Fibroblast of upper back skin (primary cell): ENCODE measurements at places on chromosomes 4 and X.

GRCh38 chr4:25818371-25818871, 44.4 kb downstream of the SEL1L3 start:
- DNase-seq: peak; percentile 81

DNA sequence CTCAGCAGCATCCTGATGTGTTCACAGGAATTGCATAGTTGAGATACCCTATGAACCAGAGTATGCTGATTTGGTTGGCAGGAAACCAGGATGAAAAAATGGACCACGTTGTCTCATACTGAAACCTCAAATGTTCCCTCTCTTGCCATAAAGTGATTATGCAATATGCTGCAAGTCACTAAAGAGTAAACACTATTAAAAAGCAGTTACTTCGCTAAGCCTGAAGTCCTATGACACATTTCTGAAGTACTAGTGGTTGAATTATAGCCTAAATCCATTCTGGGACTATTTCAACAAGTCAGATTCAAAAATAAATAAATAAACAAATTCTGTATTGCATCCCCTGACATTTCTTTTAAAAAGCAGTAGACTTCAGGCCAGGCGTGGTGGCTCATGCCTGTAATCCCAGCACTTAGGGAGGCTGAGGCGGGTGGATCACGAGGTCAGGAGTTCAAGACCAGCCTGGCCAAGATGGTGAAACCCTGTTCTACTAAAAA, 106.0 kb upstream of the NAP1L5 start:
- DNase-seq: peak; percentile 93

DNA sequence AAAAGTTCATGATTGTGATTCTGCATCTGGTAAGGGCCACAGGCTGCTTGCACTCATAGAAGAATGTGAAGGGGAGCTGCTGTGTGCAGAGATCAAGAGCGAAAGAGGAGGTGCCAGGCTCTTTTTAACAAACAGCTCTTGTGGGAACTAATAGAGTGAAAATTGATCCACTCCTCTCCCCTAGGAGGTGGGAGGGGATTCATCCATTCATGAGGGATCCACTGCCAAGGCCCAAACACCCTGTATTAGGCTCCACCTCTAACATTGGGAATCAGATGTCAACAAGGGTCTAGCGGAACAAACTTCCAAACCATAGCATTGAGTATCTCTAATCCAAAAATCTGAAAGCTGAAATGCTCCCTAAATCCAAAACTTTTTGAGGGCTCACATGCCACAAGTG, 16.4 kb upstream of the PPID start:
- DNase-seq: no peak

DNA sequence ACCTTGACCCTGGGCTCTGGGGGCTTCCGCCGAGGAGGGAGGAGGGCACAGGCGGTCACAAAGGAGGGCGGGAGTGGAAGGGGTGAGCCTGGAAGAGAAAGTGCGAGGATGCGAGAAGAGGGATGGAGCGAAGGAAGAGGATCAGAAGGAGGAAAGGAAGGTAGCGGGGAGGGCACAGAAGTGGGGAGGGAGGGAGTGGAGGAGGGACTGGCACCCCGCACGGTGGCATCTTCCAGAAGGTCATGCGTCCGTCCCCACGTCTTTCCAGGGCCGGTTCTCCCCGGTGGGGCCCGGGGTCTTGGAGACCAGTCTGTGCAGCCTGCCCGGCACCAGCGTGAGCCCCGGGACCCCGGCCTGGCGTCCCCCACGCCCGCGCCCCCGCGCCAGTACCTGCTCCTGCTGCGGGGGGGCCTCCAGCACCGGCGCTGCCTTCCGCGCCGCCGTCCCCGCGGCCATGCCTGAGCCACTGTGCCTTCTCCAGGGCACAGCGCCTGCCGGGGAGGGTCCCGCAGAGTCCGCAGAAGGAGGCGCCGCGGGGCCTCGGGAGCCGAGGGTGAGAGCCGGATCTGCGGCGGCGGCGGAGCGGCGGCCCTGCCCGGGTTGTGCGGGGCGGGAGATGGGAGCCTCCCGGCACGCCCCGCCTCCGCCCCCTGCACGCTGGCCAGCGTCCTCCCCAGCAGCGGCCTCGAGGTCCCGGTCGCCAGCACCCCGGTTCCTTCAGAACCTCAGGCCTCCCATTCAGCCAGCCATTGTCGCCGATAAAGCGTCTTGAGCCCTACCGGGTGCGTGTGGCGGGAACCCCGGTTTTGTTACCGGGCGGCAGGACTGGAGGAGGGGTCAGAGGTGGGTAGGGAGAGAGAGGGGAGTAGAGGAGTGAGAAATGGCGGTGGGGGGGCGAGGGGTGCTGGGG, at the start of gene RNF175:
Gene RNF175, minus strand, starts transcription at position 618 of the 910 bp plus-strand sequence. Its CDS starts 162 bp downstream, at position 456.
- DNase-seq: no peak

GRCh38 chr4:114272226-114272625, 292.8 kb upstream of the ARSJ start:
- peak; percentile 96 for DNase-seq

DNA sequence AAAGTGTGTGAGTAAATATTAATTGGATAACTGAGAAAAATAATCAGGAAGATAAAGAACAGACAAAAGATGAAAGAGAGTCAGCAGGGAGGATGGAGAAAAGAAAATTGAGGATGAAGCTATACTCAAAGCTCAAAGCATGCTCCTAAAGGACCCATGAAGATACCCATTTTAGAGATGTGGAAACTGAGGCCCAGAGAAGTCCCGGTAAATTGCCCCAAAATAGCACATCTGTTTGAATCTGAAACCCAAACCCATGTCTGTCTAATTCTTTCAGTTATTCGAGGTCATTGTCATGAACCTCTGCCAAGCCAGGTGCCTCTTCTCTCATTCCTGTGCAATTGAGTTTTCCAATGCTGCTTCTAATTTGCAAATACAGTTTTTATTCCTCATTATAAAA, 29.6 kb upstream of the MSX1 start:
- no peak for DNase-seq

- no peak for DNase-seq
Observed at GRCh38 chr4:21041708-21042107, 341.4 kb downstream of the PACRGL start.

DNA sequence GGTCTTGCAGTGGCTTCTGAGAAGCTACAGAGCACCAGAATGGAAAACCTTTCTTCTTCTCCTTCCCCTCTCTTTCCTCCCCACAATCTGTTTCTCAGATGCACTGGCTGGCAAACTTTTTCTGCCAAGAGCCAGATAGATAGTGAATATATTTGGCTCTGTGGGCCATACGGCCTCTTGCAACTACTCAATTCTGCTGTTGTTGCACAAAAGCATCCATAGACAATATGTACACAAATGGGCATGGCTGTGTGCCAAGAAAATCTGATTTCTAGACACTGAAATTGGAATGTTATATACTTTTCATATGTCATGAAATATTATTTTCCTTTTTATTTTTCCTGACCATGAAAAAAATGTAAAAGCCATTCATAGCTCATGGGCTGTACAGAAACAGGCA, 3.1 kb downstream of the PHEX start:
- DNase-seq: no peak

- DNase-seq: no peak
Observed at GRCh38 chrX:151085207-151085606, 91.2 kb upstream of the GPR50 start.

GRCh38 chrX:120697053-120697452, 67.2 kb upstream of the C1GALT1C1 start:
- DNase-seq: no peak

GRCh38 chr4:6943012-6943884, 33.6 kb downstream of the TBC1D14 start:
- DNase-seq: no peak

DNA sequence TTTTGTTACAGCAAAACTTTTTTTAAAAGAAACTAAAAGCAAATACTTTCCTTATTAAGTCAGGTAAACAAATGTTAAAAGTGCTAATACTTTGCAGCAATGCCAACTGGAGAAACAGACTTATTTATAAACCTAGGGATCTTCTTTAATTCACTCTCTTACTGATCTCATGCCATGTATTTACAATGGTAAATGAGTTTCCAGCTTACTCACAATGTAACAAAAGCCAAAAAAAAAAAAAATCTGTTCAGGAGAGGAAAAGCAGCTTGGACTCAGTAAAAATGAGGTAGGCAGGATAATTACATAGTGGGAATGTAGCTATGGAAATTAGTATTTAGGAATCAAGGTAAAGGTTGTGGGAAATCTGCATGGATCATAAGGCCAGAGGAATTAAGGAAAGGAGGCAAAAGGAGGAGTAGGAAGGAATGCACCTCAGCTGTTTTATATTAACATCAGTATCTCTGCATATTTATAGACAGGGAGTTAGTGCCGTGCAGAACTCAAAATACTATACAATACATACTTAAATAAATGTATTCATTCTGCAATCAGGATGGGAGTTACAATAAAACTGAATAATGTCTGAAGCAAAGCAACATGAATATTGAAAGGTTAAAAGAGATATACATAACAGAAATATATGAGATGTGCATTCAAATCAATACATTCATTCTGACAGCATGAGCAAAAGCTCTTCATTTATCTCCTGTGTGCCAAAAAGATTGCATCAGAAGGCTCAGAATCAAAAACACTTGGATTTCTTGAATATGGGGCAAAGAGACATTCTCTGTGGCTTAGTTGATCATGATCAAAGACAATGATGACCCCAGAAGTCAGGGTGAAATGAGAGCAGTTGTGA, 57.9 kb upstream of the ETNPPL start:
- DNase-seq: peak; percentile 68

DNA sequence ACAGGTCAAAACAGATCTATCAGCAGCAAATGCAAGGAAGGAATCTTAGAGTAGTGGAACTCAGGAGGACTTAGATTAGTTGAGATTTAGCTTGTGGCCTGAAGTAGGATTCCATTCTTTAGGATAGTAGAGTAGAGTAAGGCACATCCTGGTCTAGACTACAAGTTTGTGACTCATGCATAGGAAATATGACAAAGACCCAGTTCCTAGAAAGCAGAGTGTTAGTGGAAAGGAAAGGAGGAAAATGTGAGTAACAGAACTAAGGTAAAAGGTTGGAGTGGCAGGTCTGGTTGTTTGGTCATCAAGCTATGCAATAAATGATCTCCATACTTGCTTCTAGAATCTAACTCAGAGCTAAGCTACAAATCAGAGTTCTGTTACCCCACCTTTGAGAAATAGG, 595.0 kb downstream of the ACTRT1 start:
- DNase-seq: no peak

- no peak for DNase-seq
Observed at GRCh38 chrX:24023972-24024669, 2.9 kb downstream of the KLHL15 start.

- peak; percentile 7 for DNase-seq
Observed at GRCh38 chr4:95355021-95355420, 193.8 kb downstream of the UNC5C start.

DNA sequence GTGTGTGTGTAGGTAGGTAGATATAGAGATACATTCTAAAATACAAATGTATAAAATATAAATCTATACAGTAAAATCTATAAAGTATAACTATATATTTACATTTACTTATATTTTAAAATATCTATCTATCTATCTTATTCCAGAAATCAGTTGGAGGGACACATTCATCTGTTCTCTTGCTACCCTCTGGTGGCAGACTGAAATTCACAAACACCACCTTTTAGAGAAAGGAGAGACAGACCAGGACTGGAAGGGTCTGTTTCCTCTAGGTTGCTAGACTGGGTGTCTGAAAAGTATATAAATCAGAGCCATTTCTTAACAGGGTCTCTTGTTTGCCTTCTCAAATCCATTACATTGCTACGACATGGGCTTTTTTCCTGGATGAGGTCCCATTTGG, 343.0 kb downstream of the OPHN1 start:
- DNase-seq: no peak

DNA sequence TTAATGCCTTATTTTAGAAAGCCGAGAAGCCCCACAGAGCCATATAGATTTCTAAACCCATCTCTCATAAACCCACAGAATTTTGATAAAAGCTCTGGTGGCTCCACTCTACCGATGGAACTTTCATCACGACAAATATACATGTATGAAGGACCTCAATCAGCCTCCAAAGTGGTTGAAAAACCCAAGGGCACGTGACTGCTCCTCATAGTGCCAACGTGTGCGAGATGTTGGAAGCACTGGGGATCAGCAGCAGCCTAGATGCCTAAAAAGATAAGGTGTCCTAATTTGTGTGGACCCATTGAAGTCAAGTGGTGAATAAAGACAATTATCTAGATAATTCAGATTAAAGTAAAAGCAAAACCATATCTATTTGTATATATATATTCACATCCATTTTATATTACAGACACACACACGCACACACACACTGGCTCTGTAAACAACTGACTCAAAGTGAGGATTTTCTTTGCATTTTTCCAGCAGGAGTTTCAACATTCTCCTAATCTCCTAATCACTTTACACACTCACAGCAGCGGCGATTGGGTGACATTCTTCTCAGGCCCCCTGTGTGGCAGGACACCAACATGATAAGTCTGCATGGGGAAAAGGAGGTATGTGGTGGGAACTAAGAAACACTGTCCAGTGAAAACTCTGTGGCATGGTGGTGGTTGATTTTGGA, 2.8 kb upstream of the PITX2 start:
- peak; percentile 14 for DNase-seq

DNA sequence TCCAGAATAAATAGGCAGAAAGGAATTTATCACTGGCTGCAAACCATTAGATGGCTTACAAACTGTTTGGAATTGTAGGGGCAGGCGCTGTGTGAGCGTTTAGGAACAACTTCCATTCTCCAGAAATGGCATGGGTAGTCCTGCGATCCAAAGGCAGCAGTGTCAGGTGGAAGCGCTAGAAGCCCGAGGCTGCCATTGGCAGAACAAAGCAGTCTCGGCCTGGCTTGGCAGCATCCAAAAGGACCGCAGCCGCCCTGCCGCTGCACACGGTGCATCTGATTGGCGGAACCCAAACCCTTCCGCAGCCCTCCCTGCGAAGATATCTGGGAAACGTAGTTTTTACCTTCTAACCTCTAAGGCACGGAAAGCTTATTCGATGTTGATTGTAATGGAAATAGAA, 23.6 kb upstream of the YTHDC1 start:
- peak; percentile 78 for DNase-seq

- DNase-seq: no peak
Observed at GRCh38 chr4:153566631-153567150, 100.5 kb downstream of the TMEM131L start.

DNA sequence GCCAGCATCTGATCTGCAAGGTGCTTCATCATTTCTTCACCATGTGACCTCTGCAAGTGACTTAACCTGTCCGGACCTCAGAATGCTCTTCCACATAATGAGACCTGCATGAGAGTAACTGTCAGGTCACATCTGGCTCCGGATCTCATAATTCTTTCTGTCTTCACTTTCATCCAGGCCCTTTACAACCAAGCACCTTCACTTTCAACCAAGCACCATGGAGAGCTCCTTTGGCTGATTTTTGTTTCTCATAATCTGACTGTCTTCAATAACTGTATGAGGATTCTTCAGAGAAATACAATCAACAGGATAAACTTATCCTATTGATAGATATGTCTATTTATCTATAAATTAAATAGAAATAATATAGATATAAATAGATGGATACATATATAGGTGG, 148.1 kb downstream of the VCX3A start:
- DNase-seq: no peak

DNA sequence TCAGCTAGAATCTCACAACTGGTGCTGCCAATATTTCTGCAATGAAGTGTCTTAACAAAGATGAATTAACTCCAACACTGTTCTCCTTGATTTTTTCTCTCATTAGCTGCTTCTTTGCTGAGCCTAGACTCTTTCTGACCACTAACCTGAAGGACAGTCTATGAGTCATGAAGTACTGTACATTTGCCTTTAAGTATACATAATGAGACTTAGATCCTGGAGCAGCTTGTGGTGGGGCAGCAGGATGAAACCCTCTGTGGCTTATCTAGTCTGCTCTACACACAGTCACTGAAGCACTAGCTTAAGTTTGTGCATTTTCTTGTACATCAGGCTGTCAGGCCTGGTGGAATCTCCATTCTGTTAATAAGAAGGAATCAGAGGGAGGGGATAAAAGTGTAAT, 307.4 kb upstream of the SMIM31 start:
- DNase-seq: peak; percentile 5
